ENCODE measurements at places on chromosomes 7 and 10. TPM values are rescaled to one million over a fixed set of nuclear protein-coding genes. Genes with fewer than 3 reads are reported as not detected.

Gene CD36
- total RNA-seq = 138 TPM

Gene OR2AE1
- total RNA-seq = not detected

Gene GCK
- 1.2 TPM for total RNA-seq

Gene LIPM
- not detected for total RNA-seq

Gene CALML3
- total RNA-seq = not detected

Gene SPACDR
- 1.0 TPM for total RNA-seq

Gene AOAH
- 10.0 TPM for total RNA-seq

Gene GRB10
- total RNA-seq = 108 TPM

Gene PPP1R17
- total RNA-seq = not detected

Gene CTAGE8
- total RNA-seq = 0.21 TPM

Gene RBM20
- total RNA-seq = 9.9 TPM

Gene COL1A2
- total RNA-seq = 1,770 TPM

Gene DPP6
- total RNA-seq = 0.69 TPM

Gene MLXIPL
- total RNA-seq = 2.0 TPM

All from aorta (tissue), 5 donors.